ENCODE measurements at places on chromosomes 5 and 9.

DNA sequence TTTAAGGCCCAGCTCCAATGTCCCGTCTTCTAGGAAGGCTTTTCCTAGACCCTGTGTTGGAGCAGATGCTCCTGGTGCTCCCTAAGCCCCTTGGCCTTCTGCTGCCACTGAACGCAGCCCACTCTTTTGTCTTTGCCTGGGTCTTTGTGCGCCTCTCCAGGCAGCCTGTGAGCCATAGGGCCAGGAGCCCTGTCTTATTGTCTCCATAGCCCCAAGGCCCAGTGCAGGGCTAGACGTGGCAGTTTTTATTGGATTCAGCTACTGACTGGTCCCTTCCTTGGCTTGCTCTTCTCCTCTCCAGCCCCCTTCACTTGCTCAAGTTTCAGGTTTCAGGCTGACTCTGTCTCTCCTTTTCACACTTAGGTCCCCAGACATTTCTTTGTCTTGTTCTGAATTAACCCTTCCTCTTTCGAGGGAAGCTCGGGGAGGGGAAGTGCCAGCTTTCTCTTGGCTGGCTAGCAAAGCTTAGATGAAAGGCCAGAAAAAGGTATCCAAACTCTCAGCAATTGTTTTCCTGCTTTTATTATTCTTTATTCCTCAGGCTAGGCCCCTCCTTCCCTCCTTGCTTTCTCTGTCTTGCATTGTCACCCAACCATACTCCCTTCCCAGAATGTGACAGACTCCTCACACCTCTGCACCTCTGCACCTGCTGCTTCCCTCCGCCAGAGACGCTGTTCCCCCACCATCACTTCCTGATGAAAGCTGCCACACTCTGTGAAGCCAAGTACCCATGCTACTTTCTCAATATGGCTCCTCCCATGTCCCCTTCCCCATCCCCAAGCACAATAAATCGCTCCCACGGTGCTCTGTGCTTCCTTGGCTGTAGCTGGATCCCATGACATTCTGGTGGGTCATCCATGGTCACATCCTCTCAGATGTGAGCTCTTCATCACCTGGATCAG lies 101.6 kb upstream of the CPEB4 start:
- DNase-seq: peak; percentile 69

- DNase-seq: no peak
Measured at GRCh38 chr9:90795084-90795483, 6.5 kb upstream of the SYK start.

GRCh38 chr9:3205421-3206095 lies 320.2 kb downstream of the RFX3 start:
- no peak for DNase-seq

DNA sequence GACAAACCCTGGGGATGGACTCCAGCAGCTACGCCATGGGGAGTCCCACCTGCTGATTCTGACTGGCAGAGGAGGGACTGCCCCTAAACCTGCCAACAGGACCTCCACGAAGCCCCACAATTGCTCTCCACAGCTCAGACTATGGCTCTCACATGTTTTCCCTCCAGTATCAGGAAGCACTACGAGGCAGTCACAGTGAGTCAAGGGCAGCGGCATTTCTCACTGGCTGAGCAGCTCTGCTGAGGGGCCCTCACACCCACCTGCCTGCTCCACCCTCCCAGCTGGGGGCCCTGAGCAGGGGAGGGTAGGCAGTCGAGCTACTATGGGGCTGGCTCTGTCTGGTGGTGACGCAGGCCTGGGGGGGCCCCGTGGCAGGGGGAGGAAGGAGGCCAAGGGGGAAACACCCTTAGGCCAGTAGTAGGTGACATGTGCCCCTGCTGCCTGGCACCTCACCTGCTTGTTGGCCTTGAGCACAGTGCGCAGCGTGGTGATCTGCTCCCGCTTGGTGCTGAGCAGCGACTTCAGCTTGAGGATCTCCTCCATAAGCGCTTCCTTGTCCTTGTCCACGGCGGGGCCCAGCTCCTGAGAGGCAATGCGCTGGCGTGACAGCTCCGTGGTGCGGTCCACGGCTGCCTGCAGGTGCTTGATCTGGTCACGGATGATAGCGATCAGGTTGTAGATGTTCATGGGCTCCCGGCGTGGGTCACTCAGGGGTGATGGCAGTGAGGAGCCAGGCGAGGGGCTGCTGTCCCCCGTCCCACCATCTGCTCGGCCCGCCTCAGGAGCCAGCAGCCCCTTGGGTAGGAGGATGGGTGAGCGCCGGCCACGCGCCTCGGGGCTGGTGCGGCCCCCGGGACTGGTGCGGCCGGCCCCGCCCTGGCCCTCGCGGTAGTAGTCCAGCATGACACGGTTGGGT lies 46.3 kb downstream of the BICD2 start:
- DNase-seq: peak; percentile 33

DNA sequence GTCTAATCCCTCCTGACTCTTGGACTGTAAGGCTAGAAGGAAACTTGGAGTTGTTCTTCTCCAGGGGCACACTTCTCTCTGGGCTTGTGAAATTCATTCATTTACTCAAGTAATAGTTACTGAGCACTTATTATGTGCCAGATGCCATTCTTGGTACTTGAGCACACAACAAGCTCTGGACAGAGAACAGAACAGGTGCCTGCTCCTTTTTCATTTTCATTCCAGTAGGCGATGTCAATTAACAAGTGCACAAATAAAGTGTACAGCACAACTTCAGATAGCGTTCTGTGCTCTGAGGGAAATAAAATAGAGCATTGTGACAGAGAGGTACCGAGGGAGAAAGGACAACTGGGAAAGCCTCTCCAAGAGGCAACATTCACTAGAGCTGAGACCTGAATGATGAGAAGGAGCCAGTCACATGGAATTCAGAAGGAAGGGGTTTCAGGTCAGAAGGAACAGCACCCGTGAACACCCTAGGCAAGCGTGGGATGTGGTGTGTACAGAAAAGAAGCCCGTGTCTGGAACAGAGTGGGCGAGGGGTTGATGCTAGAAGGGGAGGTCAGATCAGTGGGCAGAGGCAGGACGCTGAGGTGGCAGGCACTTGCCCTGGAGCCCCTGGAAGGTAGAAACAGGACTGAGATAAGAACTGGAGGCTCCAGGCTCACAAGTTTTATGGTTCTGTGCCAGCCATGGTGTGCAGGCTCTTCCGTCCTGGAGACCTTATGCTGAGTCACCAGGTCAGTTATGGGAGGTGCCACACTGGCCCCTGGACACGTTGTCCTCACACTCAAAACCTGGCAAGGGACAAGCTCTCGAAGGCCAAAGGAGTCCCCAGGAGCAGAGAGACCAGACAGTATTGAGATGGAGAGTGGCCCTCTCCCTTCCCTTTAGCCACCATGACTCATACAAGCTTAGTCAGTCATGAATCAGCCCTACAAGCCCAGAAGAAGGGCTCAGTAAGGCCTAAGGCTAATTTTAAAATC lies 7.2 kb upstream of the ABLIM3 start:
- no peak for DNase-seq

GRCh38 chr5:39213447-39214207 lies 5.7 kb downstream of the FYB1 start:
- no peak for DNase-seq

DNA sequence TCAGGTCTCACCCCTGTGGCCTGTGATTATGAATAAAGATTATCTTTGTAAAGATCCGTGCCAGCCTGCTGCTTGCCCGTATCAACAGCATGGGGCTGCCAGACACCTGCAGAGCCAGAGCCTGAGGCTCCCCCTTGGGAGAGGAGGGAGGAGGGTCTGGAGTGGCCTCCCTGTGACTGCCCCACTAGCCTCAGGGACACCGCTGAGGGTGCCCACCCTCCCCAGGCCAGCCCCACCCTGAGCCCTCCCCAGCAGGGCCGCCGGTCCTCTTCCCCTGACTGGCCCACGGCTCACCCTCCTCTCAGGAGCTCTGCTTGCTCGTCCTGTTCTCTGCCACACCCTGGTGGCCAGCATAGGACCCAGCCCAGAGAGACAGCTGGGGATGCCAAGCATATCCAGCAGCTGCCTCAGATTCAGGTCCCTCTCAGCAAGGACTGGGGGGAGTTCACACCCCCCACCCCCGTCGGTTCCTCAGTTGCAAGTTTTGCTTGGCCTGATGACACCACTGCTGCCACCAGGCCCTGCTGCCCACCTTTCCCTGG lies 1.9 kb downstream of the SSNA1 start:
- DNase-seq: no peak

DNA sequence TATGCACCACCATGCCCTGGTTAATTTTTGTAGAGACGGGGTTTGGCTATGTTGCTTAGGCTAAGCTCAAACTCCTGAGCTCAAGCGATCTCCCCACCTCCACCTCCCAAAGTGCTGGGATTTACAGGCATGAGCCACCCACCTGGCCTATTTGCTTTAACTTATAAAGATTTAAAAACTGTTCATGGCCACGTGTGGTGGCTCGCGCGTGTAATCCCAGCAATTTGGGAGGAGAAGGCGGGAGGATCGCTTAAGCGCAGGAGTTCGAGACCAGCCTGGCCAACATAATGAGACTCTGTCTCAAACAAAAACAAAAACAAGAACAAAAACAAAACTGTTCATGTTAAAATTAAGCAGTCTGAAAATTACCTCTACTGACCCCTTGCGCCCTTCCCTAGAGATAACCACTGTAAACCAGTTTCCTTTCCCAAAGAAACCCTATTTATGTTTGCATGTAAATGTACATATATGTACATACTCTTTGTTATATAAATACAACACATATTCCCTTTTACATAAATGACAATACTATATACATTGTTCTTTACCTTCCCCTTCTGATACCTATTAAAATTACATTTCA lies 1.5 kb downstream of the AK6 start:
- no peak for DNase-seq

DNA sequence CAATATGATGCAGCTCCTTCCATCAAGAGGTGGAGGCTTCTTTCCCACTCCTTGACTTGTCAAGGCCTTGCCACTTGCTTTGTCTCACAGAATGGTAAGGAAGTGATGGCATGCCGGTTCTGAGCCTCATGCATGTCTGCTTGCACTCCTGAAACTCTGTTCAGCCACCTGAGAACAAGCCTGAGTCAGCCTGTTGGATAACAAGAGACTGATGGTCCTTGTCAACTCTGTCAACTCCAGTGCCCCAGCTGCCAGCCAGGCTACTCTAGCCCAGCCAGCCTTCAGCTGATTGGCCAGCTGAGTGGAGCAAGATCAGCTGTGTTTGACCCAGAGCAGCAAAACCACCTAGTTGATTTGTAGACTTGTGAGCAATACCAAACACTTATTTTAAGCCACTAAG lies 4.4 kb upstream of the TENT4A start:
- no peak for DNase-seq

GRCh38 chr5:41252036-41252435 lies 38.7 kb upstream of the C6 start:
- no peak for DNase-seq

DNA sequence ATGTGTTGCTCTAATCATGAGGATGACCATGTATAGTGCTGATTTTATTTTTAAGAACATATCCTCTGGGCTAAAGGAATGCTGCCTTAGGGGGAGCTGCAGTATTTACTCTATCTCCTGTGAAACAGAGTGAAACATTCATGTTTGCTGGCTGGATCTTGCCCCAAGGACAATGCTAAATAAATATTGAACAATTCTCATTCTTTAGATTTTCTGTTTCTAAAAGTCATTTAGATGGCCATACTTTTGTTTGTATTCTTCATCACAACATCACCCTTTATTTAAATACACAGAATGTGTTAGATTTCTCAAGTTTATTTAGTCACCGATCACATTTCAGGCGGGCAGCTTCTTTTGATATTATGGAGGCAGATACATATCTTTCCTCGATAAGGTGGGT lies 103.3 kb downstream of the ARHGEF28 start:
- no peak for DNase-seq

GRCh38 chr9:129414377-129414992 lies 206.4 kb downstream of the C9orf50 start:
- DNase-seq: no peak

GRCh38 chr5:126002222-126002897 lies 420.8 kb upstream of the GRAMD2B start:
- no peak for DNase-seq

- DNase-seq: no peak
Measured at GRCh38 chr9:107312376-107313050, 29.4 kb downstream of the RAD23B start.

GRCh38 chr9:107484117-107484723 lies 5.3 kb downstream of the KLF4 start:
- DNase-seq: peak; percentile 57

GRCh38 chr9:118674942-118675341 lies 694.3 kb downstream of the BRINP1 start:
- DNase-seq: no peak

DNA sequence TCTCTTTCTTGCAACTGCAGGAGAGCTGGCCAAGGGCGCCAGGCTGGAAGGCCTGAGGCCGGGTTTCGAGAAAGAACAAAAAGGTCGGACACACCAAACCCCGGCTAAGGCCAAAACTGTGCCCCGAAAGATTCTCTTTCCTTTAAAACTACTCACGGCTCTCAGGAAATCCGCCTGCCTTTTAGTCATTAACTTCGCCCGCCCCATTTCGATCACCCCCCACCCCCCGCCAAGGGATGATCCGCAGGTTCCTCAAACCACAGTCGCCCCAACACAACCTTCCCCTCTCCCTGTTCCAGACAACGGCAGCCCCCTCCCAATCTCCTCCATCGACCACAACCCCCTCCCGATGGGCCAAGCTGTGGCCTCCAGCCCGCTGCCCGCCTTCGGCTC lies 536 bp downstream of the FEM1C start:
- DNase-seq: no peak

DNA sequence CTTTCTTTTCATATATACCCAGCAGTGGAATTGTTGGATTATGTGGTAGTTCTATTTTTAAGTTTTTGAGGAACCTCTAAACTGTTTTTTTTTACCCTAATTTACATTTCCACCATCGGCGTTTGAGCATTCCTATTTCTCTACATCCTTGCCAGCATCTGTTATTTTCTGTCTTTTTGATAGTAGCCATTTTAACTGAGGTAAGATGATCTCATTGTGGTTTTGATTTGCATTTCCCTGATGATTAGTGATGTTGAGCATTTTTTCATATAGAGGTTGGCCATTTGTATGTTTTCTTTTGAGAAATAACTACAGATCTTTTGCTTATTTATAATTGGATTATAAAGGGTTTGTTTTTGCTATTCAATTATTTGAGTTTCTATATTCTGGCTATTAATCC lies 71.7 kb upstream of the TNC start:
- no peak for DNase-seq

DNA sequence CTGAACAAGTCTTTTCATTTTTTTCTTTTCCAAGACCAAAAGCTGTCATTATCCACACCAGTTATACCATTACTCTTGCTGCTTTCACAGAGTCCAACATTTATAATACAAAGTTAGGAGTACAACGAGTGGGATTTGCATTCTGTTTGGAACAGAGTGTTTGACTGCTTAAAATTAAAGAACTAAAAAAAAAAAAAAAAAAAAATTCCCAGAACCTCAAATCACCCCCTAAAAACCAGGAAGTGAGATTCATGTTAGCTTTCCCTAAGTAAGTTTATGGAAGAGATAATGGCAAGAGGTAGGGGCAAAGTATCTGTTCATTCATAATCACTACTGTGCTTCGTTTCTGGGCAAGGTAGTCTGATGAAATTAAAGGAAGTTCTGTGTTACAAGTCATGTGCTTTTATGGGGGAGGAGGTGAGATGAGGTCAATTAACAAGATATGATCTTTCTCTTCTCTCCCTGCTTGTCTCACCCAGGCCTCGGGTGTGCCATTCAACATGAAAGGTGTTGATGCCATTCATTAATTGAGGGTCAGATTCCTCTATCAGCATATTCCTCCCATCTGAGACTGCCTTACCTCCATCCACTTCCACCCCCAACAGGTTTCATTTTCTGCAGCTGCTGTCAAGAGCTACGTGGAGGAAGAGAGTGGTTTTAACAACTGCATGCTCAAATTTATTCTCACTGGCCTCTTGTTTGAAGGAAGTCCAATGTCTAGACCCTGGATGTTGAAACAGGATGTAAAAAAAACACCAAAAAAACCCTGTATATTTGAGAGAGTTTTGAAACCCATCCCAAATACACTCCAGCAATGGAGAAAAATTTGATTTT lies 58.1 kb downstream of the MARCHF3 start:
- DNase-seq: peak; percentile 76

GRCh38 chr5:126360467-126360866 lies 62.7 kb upstream of the GRAMD2B start:
- DNase-seq: no peak
